ENCODE measurements at places on chromosomes 3 and 15.

DNA sequence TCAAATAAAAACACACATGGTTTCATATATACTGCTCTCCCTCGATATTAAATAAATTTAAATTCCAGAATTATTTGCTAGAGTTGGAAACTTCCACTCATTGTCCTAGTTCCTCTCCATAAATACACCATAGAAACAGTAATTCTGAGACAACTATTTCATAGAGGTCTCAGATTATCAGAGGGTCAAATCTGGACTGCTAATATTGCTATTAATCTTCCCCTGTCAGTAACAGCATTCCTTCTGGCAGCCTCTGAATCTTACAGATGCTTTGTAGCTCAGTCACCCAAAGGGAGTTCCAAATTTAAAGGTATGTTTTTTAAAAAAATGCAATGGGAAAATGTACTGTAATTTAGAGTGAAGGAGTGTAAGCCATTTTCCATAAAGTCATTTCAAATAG lies 428.8 kb downstream of the PYDC2 start:
- no peak for DNase-seq

DNA sequence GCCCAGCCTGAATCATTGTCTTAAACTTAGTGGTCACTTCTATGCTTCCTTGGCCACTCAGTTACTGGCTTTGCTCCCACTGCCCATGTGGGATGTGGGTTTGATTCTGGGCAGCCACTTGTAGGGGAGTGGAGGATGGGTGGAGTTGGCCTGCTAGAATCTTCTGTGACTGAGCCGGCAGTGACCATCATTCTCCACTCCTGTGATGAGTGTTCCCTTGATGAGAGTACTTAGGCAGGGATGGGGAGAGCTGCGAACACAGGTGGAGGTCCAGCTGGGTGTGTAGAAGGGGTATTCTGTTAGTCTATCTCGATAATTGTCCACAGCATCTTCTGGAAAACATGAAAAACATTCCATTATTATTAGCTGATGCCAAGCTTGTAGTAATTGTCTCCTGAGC lies 8.0 kb downstream of the TM6SF1 start:
- no peak for DNase-seq

DNA sequence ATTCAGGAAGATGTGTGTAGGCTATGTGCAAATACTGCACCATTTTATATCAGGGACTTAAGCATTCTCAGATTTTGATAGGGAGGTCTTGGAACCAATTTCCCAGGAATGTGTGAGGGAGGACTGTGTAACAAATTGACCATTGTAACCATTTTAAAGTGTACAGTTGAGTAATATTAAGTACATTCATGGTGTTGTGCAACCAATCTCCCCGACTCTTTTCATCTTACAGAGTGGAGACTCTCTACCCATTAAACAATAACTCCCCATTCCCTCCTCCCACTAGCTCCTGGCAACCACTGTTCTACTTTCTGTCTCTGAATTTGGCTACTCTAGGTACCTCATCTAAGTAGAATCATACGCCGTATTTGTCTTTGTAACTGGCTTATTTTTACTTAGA lies 5.1 kb downstream of the RCN2 start:
- no peak for DNase-seq

- DNase-seq: no peak
Measured at GRCh38 chr3:183802989-183803388, 22.4 kb downstream of the MAP6D1 start.
